ENCODE measurements at places on chromosomes 6 and 20.

GRCh38 chr6:16747232-16748024 is 13.8 kb downstream of the ATXN1 start:
- DNase-seq, result no peak

GRCh38 chr6:131929264-131929663 is 21.9 kb downstream of the CCN2 start:
- no peak for DNase-seq

- DNase-seq, result no peak
These were observed 332.7 kb downstream of the CENPW start for GRCh38 chr6:126672649-126673048.

GRCh38 chr20:20821484-20822260 is 109.2 kb upstream of the RALGAPA2 start:
- DNase-seq, result no peak

- no peak for DNase-seq
These were observed 63.5 kb downstream of the JAG1 start for GRCh38 chr20:10610251-10610650.

DNA sequence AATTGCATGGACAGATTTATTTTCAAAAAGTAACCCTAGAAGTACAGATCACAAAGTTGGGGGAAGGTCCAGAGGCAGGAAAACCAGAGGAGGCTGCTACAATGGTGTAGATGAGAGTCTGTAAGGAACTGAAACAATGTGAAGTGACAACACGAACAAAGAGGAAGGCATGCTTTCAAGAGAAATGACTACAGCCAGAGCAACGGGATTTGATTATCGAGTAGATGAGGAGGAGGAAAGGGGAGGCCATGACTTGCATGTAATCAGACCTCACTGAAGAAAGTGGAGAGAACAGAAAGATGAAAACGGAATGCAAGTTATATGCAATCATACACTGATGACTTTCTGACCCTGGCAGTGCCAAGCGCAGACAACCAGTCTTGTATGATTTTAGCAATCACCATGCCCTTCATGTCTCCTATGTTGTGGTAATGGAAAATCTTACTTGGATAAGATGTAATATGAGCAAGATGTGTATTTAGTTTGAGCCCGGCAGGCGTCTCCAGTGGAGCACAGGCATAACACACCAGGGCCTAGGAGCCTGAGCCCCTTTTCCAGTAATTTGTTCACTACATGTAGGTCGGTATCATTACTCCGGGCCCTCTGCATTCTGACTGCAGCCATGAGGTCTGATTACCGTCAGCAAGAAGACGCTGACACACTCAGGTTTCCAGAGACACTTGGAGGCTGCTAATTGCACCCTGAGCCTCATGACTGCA is 34.0 kb upstream of the FAM83C start:
- DNase-seq, result no peak

- DNase-seq, result no peak
These were observed 383.8 kb downstream of the TFAP2A start for GRCh38 chr6:10030942-10031537.

DNA sequence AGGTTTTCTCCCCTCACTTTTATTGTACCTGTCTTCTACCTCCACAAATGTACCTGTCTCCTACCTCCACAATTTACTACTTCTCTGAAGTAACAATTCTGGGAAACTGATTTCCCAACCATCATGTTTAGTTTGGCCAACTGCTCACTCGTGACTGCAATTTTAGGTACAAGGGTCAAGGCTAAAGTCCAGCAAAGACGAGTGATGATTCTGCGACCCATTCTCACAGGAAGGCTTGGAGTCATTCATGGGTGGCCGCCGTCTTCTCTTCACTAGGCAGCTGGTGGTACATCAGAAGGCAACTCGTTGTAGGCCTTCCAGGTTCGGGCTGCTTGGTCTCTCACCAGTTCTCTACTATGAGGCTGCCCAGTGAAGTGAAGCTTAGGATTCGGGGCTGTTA is 483.8 kb upstream of the JARID2 start:
- DNase-seq, result no peak

All from T-helper 9 cell (primary cell).